ENCODE measurements at places on chromosomes 16 and 17.

- DNase-seq, result no peak
Measured at GRCh38 chr17:81135505-81136278, 29.6 kb upstream of the PVALEF start.

- DNase-seq, result no peak
Measured at GRCh38 chr16:4194661-4195060, 47.2 kb downstream of the SRL start.

- DNase-seq, result no peak
Measured at GRCh38 chr17:17381446-17382064, 78.4 kb downstream of the NT5M start.

GRCh38 chr17:57747221-57748017, 2.3 kb upstream of the CCDC182 start:
- peak; percentile 9 for DNase-seq

DNA sequence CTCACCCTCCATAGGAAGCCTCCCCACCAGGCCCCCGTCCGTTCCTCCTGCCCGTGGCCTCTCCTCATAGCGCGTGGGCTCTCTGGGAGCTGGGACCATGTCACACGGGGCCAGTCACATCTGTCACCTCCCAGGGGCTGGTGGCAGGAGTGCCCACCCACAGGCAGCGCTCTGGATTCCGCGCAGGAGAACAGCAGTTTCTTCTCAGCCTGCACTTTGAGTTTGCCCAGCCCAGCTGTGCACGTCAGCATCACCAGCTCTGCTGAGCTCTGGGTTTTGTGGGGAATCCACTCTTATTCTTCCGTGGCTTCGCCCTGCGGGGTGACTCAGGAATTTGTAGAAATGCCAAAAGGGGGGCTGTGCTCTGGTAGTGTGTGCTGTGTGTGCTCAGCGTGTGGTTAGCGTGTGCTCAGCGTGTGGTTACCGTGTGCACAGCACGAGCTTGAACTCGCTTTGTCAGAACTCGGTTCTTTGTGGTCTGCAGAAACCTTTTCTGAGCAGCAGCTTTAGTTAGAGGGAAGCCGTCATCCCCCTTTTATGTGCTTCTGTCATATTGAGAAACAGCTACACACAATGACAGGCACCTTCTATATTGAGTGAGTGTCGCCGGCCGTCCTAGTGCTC, 3.2 kb downstream of the ACSF3 start:
- peak; percentile 68 for DNase-seq

DNA sequence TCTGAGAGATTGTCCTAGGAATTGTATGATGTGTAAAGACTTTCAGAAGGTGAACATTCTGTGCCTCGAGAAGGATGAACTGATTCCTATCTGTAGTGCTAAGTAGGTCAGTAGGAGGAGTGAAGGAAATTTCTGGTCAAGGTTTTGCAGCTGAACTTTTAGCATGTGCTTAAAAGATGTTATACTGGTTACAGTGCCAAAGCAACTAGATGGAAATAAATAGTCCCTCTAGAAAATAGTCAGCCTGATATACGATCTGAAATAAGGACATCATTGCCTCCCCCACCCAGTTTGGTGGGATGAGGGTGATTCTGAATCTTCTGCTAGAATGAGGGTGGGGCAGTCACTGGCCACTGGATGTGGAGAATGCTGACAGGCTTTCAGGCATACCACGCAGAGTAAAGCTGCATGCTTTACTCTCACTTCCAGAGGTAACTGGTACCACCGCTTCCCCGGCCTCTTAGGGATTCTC, 57.2 kb upstream of the VPS4A start:
- no peak for DNase-seq

DNA sequence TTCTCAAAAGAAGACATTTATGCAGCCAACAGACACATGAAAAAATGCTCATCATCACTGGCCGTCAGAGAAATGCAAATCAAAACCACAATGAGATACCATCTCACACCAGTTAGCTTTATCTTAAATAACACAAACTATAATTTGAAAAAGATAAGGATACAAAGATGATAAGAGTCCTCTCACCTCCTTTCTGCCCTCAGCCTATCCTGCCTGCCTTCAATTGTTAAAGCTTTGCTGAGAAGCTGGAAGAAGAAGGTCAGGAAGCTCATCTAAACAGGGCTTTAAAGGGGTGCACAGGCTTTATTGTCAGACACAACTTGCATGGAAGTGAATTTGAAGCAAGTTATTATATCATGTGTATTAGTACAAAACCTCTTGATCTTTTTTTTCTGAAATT, 676.3 kb upstream of the GOT2 start:
- no peak for DNase-seq

DNA sequence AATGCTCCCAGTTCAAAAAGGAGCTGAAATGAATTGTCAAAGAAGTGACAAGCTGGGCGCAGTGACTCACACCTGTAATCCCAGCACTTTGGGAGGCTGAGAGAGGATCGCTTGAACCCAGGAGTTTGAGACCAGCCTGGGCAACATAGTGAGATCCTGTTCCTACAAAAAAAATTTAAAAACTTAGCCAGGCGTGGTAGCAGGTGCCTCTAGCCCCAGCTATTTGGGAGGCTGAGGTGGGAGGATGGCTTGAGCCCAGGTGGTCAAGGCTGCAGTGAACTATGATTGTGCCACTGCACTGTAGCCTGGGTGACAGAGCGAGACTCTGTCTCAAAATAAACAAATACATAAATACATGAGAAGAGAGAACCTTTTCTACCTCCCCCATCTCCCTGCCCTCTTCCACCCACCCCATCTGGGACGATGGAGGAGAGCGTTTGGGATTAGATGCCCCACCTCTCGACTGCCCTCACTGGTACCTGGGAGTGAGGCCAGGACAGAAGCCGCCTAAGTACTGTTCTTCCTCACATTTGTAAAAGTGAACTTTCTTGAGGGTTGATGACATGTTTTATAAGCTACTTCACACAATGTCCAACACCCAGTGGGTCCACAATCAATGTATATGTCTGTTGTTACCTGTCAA, 2.4 kb downstream of the IL4R start:
- no peak for DNase-seq

DNA sequence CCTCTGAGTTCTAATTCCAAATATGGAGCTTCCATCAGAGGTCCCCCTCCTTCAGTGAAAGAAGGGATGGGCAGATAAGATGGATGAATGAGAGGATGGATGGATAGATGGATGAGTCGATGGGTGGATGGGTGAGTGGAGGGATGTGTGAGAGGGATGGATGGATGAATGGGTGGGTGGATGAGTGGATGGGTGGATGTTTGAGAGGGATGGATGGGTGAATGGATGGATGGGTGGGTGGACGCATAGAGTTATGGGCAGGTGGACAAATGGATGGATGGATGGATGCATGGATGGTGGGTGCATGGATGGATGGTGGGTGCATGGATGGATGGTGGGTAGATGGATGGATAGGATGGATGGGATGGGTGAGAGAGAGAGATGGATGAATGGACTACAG, 69.0 kb downstream of the MGAT5B start:
- DNase-seq, result no peak

- DNase-seq, result no peak
Measured at GRCh38 chr16:21302898-21303528, 24.9 kb upstream of the CRYM start.

- no peak for DNase-seq
Measured at GRCh38 chr16:1120577-1120941, 24.5 kb upstream of the C1QTNF8 start.

- no peak for DNase-seq
Measured at GRCh38 chr17:8186446-8186786, 3.6 kb downstream of the BORCS6 start.

DNA sequence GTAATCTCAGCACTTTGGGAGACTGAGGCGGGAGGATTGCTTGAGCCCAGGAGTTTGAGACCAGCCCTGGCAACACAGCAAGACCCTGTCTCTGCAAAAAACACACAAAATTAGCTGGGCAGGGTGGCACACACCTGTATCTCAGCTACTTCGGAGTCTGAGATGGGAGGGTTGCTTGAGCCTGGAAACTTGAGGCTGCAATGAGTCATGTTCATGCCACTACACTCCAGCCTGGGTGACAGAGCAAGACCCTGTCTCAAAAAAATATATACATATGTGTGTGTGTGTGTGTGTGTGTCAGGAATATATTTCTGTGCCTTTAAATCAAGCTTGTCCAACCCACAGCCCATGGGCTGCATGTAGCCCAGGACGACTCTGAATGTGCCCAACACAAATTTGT, 55.2 kb downstream of the CRISPLD2 start:
- no peak for DNase-seq

DNA sequence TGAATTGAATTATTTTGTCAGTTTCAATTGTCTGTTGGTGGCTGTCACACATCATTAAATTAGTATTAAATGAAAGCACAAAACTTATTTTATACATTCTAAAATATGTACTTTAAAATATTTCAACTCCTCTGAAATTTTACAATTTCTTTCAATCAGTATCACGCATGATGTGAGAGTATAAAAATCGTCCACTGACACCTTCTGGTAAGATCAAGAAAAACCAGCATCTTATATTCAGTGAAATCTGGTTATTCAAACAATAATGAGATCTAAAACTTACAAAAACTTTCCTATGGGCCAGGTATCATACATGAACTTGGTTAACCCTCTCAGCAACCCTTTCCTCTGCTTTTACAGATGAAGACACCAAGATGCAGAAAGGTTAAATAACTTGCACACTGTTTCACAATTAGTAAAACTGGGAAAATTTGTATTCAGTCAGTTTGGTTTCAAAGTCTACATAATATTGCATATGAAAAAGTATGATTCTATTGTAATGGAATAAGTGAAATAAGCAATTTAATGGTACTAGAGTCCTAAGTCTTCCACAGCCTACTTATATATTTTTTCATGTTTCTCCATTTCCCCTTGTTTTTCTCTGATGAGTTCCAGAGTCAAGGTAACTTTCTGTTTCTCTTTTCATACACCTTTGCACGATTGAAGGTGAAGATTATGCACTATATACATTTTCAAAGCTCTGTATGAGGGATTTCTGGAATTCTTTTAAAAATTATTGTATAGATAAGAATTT, 58.7 kb downstream of the EFCAB5 start:
- DNase-seq, result no peak

GRCh38 chr17:7235693-7236665, 1.7 kb upstream of the DVL2 start:
- no peak for DNase-seq

- peak; percentile 59 for DNase-seq
Measured at GRCh38 chr16:50665128-50665878, 15.8 kb downstream of the SNX20 start.

DNA sequence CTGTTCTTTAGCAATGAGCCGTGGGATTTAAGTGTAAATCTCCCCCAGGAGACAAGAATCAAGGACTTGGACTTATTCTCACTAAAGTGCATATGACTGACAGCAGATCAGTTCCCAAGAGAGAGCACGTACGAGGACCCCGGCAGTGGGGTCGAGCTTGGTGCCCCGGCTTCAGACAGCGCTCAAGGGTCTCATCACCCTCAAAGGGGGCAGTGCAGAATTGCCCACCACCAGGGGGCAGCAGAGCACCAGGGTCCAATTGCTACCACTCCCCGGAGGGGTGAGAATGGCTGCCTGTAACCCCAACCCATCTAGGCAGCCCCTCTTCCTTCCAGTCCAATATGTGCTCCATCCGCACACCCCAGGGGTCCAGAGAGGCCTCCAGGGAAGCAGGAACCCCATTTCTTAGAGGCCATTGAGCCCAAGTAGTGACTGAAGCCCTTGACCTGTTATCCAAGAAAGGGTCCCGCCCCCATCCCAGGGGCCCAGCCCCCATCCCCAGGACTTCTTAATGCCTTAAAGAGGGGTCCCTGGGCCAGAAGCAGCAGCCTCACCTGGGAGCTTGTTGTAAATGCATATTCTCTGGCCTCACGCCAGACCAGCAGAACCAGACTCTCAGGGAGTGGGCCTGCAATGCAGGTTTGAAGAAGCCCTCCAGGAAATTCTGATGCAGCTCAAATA, 86.1 kb downstream of the ZDHHC7 start:
- peak; percentile 26 for DNase-seq

GRCh38 chr17:47373002-47373401, 49.2 kb downstream of the EFCAB13 start:
- DNase-seq, result no peak

DNA sequence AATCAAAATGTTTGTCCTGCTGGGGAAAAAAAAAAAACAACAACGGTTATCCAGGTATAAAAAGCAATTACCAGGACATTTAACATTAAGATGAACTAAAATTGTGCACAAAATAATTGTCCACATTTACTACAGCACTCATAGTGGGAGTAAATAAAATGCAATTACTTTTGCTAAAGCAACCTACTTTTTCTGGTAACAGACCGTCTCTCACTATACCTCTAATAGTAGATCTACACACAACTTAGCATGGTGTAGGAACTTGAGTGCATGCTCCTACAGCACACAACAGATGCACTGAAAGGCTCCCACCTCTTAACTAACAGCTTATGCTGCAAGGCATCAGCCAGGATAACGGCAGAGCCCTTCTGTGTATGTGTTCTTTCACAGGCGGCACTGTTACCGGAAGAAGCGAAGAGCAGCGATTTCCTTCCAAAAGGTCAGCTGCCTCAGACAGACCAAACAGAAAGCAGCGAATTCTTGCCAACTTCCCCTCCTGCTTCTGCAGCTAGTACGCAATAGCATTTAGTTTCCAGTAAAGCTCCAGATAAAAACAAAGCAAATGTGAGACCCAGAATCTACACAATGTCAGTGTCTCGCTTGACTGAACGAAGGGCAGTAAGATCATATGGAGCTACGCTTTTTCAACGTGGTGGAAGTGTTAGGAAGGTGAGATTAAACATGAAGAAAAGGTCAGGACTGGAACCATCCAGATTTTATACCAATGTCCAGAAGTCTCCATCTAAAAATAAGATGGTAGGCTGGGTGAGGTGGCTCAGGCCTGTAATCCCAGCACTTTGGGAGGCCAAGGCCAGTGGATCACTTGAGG, 27.6 kb downstream of the STAT5B start:
- DNase-seq, result peak; percentile 57

DNA sequence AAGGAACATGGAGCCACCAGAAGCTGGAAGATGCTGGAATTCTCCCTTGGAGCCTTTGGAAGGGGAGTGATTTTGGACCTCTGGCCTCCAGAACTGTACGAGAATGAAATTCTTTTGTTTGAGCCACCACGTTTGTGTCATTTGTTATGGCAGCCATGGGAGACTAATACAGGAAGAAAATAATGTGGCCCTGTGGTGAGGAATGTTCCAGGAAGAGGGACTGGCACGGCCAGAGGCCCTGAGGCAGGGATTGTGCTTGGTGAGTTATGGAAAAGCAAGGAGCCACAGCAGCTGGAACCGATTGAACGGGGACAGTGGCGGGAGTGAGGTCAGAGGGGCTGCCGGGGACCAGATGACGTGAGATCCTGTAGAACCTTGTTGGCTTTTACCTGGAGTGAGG, 51.4 kb downstream of the CFAP20 start:
- no peak for DNase-seq

- DNase-seq, result no peak
Measured at GRCh38 chr16:84825896-84826557, 6.2 kb downstream of the CRISPLD2 start.

GRCh38 chr16:72371307-72372086, 199.5 kb upstream of the PMFBP1 start:
- no peak for DNase-seq

All from stimulated activated CD8-positive, alpha-beta memory T cell treated with anti-CD3 and anti-CD28 coated beads, Interleukin-12 subunit alpha, Interleukin-12 subunit beta, amount 100 ng/mL, for 4 hours (primary cell).